Immature natural killer cell (primary cell): ENCODE measurements at places on chromosomes 5 and 9.

DNA sequence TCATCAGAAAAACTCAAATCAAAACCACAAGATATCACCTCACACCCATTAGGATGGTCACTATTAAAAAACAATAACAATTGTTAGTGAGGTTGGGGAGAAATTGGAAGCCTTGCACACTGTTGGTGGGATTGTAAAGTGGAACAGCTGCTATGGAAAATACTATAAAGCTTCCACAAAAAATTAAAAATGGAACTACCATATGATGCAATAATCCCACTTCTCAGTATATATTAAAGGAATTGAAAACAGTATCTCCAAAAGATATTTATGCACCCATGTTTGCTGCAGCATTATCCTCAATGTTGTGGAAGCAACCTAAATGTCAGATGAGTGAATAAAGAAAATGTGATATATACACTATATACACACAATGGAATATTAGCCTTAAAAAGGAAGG is 14.5 kb upstream of the ADRA1B start:
- H3K27me3 ChIP-seq = peaks cover 4% of the 10 kb centered on the region
- no peaks in the 10 kb centered on the region for H3K4me1 ChIP-seq
- H3K4me3 ChIP-seq = no peak overlapping the region

DNA sequence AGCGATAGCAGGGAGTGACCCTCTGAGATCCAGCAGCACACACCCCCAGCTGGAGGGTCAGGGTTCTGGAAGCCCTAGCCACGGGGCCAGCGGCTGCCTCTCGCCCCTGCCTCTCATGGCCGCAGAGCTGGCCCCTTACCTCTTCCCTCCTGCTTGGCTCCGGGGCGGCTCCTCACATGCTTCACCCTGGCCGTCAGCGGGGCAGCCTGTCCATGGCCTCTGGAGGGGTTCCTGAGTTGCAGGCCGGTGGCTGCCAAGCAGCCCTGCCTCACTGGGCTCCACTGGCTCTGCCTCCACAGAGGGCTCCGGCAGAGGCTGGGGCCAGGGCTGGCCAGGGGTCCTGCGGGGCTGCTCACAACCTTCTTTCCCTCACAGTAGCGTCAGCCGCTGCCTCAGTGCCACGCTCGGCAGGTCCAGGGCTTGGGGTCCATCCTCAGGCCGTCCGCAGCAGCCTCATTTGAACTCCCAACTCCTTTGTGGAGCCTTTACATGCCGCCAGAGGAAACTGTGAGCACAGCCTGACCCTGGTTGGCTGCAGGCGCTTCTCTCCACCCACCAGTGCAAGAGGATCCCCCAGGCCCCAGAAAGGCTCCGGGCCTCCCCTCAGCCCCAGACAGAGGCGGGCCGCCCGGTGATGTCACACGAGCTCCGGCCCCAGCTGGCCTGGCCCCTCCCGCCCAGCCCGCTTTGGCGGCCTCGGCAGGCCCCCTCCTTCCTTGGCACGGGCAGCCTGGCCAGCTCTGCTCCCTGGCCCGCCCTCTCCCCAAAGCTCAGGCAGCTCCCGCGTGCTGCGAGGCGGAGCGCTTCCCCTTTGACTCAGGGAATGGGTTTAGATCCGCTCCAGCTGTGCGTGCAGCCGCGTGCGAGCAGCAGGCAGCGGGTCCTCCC is at the start of gene ANGPTL2:
ANGPTL2 (minus strand) TSS at position 460 of the 888 bp plus-strand sequence. CDS start 13,904 bp downstream, outside the sequence.
- DNase-seq = no peak
- peaks cover 5% of the 10 kb centered on the region for H3K4me1 ChIP-seq
- H3K27me3 ChIP-seq = peaks cover 5% of the 10 kb centered on the region
- H3K27ac ChIP-seq = no peak within 1 kb of the TSS
- H3K36me3 ChIP-seq = no peaks in the 10 kb centered on the region
- peak within 1 kb of the TSS; percentile 56 for H3K4me3 ChIP-seq

- no peak overlapping the region for H3K4me3 ChIP-seq
- H3K27ac ChIP-seq = no peak overlapping the region
- H3K36me3 ChIP-seq = no peaks in the 10 kb centered on the region
- H3K4me1 ChIP-seq = no peaks in the 10 kb centered on the region
- DNase-seq = no peak
These were observed 142.0 kb upstream of the ALDH1B1 start for GRCh38 chr9:38250279-38251035.

DNA sequence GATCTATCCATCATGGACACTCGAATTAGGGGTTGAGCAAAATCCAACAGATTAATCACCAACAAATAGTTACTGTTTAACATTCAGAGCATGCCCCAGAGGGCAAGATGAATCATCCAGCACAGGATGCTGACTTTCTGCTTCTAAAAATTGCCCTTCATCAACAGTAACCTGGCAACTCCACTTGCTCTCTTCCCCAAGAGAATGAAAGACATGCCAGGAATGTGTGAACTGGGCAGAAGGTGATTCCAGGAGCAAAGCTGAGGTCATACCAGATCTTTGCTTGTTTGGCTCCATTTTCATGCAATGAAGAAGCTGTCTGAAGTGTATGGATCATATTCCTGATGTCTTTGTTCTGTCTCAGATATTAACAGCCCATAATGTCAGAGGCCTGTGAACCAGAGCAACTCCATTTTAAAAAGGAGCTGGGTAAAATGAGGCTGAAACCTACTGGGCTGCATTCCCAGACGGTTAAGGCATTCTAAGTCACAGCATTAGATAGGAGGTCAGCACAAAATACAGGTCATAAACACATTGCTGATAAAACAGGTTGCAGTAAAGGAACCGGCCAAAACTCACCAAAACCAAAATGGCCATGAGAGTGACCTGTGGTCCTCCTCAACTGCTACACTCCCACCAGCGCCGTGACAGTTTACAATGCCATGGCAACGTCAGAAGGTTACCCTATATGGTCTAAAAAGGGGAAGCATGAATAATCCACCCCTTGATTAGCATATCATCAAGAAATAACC is 2.5 kb upstream of the ZNF367 start:
- peaks cover 14% of the 10 kb centered on the region for H3K27me3 ChIP-seq
- peaks cover 38% of the 10 kb centered on the region for H3K4me1 ChIP-seq
- no peaks in the 10 kb centered on the region for H3K36me3 ChIP-seq
- no peak for DNase-seq
- H3K27ac ChIP-seq = no peak overlapping the region

GRCh38 chr5:39640552-39640951 is 215.8 kb upstream of the DAB2 start:
- H3K36me3 ChIP-seq = no peaks in the 10 kb centered on the region
- peaks cover 2% of the 10 kb centered on the region for H3K27me3 ChIP-seq
- no peaks in the 10 kb centered on the region for H3K4me1 ChIP-seq

DNA sequence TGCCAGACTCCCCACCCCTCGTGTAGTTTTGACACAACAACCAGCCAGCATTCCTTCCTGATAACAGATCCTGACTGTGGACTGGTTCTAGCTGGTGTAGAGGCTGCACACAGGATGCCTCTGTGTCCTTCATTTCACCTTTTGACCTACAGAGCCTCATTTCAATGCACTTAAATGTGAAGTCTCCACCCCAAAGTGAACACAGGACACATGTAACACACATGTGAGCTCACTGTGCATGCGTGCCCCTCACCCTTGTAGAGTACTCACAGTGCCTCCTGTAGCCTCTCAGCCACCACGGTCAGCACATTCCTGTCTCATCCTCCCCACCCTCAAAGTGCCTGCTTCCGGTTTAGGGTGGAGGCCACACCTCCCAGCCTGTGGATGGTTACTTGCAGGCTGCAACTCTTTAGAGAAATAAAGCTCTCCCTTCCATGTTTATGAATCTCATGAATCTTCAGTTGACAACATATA is 11.6 kb upstream of the NKD2 start:
- H3K27ac ChIP-seq = peak overlapping the region; percentile 54
- H3K4me3 ChIP-seq = no peak overlapping the region
- H3K4me1 ChIP-seq = peaks cover 6% of the 10 kb centered on the region
- H3K36me3 ChIP-seq = no peaks in the 10 kb centered on the region

GRCh38 chr5:113518884-113519283 is 5.4 kb downstream of the YTHDC2 start:
- H3K36me3 ChIP-seq = peaks cover 15% of the 10 kb centered on the region
- H3K27ac ChIP-seq = no peak overlapping the region
- no peak overlapping the region for H3K4me3 ChIP-seq
- DNase-seq = no peak
- no peaks in the 10 kb centered on the region for H3K27me3 ChIP-seq

GRCh38 chr5:163459462-163459818 is 462 bp downstream of the NUDCD2 start:
- peaks cover 7% of the 10 kb centered on the region for H3K27me3 ChIP-seq
- H3K36me3 ChIP-seq = peaks cover 11% of the 10 kb centered on the region
- H3K27ac ChIP-seq = peak overlapping the region; percentile 98
- H3K4me1 ChIP-seq = peaks cover 57% of the 10 kb centered on the region
- DNase-seq = no peak

DNA sequence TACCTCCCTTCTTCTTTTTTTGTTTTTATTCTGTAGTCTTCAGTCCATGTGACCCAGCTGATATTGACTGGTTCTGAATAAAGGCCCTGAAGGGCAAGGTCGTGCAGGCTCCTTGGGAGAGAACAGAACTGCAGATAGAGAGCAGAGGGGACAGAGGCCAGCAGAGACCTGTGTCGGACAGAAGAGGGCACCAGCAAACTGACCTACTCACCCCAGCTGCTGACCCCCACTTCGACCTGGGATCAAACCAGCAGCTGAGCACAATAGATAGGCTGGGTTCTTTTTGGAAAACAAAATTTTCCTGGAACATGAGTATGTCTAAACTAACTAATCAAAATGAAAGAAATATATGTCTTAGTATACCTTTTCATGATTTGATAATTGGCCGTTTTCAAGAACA is 695.1 kb downstream of the NR2F1-AS1 start:
- no peaks in the 10 kb centered on the region for H3K4me1 ChIP-seq
- DNase-seq = no peak
- H3K4me3 ChIP-seq = no peak overlapping the region
- no peak overlapping the region for H3K27ac ChIP-seq
- H3K36me3 ChIP-seq = no peaks in the 10 kb centered on the region

GRCh38 chr5:76544268-76544926 is 78.8 kb downstream of the F2RL2 start:
- DNase-seq = peak; percentile 48
- H3K36me3 ChIP-seq = no peaks in the 10 kb centered on the region
- peaks cover 4% of the 10 kb centered on the region for H3K27me3 ChIP-seq
- H3K27ac ChIP-seq = peak overlapping the region; percentile 95
- H3K4me1 ChIP-seq = peaks cover 94% of the 10 kb centered on the region

DNA sequence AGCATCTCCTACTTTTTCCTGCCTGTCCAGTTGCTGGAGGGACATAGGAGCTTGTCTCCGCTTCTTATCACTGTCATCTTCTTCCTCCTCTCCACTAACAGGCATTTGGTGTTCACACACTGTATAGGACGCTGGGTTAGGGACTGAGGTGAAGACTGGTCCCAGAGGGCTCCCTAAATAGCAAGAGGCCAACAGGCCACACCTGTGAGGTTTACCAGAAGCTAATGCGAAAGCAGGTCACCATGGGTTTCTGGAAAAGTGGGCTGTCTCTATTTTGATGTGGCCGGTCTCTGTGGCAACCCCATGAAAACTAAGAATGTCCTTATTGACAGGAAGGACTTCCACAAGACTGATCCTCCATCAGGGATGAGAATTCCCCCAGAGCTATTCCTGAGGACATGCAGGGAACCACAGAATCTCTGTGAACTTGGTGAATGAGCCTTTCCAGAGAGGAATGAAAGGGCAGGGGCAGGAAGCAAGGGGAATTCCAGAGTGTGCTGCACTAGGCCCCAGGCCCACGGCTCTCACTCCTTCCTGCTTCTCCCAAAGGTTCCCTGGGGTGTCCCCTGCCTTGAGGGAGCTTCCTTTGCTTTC is 61.7 kb downstream of the DAP start:
- no peak overlapping the region for H3K4me3 ChIP-seq
- no peak overlapping the region for H3K27ac ChIP-seq
- peaks cover 32% of the 10 kb centered on the region for H3K4me1 ChIP-seq
- H3K27me3 ChIP-seq = no peaks in the 10 kb centered on the region
- peaks cover 4% of the 10 kb centered on the region for H3K36me3 ChIP-seq
- no peak for DNase-seq

- no peak for DNase-seq
- H3K27ac ChIP-seq = no peak overlapping the region
- no peak overlapping the region for H3K4me3 ChIP-seq
- H3K36me3 ChIP-seq = no peaks in the 10 kb centered on the region
- peaks cover 2% of the 10 kb centered on the region for H3K27me3 ChIP-seq
These were observed 1417.0 kb upstream of the ACO1 start for GRCh38 chr9:30967476-30967875.

DNA sequence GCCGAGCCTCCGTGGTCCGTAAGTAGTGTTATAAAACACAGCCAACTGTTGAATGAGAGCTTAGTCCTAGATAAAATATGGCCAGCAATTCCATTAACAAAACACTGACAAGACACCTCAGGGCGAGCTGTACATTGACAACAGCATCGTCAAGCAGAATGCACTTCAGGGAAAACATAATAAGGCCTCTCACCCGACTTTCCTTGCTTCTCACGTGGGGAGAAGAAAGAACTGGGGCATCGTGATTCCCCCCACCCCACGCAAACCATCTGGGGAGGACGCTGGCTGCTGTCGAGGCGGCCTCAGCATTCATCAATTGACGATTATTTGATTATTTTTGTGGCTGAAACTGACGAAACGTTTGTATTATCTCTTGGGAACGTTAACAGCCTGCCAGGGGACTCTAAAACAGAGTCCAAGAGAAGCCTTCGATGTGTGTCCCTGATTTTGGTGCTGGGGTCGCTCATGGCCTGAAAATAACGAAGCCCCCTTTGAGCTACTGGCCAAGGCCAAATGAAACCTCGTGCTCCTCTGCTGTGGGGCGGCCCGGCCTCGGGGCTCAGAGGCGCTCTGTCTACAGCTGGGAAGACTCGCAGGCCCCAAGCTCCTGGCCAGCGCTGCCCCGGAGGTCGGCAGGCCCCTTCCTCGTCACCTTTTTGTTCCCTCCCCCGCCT is 464 bp downstream of the GDF9 start:
- H3K4me1 ChIP-seq = peaks cover 36% of the 10 kb centered on the region
- DNase-seq = no peak
- no peaks in the 10 kb centered on the region for H3K36me3 ChIP-seq
- H3K27ac ChIP-seq = peak overlapping the region; percentile 100
- H3K27me3 ChIP-seq = peaks cover 13% of the 10 kb centered on the region

DNA sequence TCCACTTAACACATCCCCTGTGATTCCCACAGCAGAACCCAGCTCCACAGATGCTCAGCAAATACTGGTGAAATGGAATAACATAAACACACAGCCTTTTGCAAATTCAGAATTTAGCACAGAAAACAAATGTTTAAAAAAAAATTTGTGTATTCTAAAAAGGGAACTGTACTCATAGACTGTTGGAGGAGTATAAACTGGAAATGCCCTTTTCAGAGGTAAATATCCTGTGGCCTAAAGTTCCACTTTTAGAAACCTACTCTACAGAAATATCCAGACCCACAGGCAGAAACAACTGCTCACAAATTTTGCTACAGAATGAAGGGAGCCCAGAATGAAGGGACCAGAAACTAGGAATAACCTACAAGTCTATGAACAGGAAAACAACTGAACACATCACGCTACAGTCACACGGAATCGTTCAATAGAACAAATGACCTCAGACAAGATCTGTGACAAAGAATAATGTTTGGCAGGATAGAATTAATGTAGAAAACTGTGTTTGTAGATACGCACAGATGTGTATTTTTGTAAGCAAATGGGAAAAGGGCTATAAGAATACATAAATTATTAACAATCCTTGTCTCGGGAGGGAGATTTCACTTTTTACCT is 78.5 kb downstream of the SHB start:
- H3K4me1 ChIP-seq = peaks cover 15% of the 10 kb centered on the region
- no peaks in the 10 kb centered on the region for H3K27me3 ChIP-seq
- no peak for DNase-seq
- H3K4me3 ChIP-seq = no peak overlapping the region

- peaks cover 11% of the 10 kb centered on the region for H3K27me3 ChIP-seq
- H3K4me1 ChIP-seq = no peaks in the 10 kb centered on the region
- no peak for DNase-seq
- no peaks in the 10 kb centered on the region for H3K36me3 ChIP-seq
- H3K4me3 ChIP-seq = no peak overlapping the region
These were observed 90.2 kb downstream of the C5orf15 start for GRCh38 chr5:133878236-133878555.
